Foreskin keratinocyte (primary cell): ENCODE measurements at places on chromosomes 4 and X. TPM values are rescaled to one million over a fixed set of nuclear protein-coding genes. Genes with fewer than 3 reads are reported as not detected.

The EVC gene
- 26.3 and 33.4 TPM in 2 replicates for total RNA-seq

GRCh38 chr4:77833126-77833724, 14.1 kb upstream of the CNOT6L start:
- peak; percentile 48 for DNase-seq

DNA sequence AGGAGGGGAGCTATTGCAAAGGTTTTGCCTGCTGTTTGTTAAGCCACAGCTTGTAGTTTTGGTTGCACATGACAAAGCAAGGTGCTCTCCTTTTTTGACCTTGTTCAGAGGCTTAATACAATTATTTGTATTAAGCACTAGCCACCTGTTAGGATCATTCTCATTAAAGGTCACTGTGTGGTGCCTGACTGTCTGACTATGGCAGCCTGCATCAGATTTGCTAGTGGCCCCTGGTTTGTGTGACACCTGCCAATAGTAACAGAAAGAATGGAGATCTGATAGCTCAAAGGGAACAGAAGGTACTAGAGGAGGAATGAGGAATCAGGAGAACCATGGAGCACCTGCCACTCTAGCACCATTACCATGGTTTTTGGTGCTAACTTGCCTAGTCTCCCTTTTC, 102.5 kb downstream of the POLA1 start:
- DNase-seq = no peak

DNA sequence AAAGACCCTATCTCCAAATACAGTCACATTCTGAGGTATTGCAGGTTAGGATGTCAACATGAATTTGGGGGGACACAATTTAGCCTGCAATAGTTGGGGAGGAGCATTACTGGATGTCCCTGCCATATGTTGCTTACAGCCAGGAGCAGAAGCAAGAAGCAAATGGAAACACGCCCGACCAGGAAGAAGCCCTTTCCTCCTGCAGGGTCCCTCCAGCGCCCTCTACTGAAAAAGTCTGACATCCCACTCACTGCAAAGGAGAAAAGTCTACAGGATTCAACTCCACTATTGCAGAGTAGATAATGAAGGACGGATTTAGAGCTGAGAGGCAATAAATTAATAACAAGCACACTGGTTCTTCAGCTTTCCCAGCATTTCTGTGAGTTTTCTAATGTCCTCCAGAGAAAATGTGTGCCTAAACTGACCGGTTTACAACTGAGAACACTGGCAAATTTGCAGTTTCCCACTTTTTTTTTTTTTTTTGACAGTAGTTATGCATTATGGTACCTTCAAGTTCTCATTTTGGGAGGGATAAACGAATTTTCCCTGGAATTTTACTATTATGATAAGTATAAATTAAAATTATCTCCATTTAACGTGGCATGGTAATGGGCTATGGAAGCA, 31.7 kb downstream of the COQ2 start:
- no peak for DNase-seq

GRCh38 chrX:124275182-124275894, 57.1 kb upstream of the TEX13D start:
- DNase-seq = no peak

- DNase-seq = no peak
Observed at GRCh38 chr4:113317523-113317922, 268.1 kb downstream of the ANK2 start.

DNA sequence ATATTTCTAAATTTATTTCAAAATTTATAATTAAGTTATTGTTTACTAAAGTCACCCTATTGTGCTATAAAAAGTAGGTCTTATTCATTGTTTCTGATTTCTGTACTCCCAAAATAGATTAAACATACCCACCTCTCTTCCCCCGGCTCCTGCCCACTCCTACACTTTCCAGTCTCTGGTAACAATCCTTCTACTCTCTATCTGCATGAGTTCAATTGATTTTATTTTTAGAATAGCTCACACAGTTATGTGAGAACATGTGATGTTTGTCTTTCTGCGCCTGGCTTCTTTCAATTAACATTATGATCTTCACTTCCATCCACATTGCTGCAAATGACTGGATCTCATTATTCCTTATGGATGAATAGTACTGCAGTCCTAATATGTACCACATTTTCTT, 269.3 kb downstream of the ACTRT1 start:
- DNase-seq = no peak

- no peak for DNase-seq
Observed at GRCh38 chrX:78673246-78673645, 14.1 kb upstream of the RTL3 start.

- DNase-seq = no peak
Observed at GRCh38 chrX:132088864-132089263, 39.0 kb downstream of the FRMD7 start.

The BTK gene
- total RNA-seq = 0.07 TPM in 1 of 2 replicates, not detected in the other
